Left renal cortex interstitium (tissue), 4 donors: ENCODE measurements at places on chromosomes 6 and 20. TPM values are rescaled to one million over a fixed set of nuclear protein-coding genes. Genes with fewer than 3 reads are reported as not detected.

The POU5F1 gene
- 1.8 TPM for polyA plus RNA-seq

The LKAAEAR1 gene
- 0.29 TPM for polyA plus RNA-seq

The CCM2L gene
- 7.3 TPM for polyA plus RNA-seq

GRCh38 chr20:59183751-59184150 is 20.1 kb downstream of the ZNF831 start:
- no peak for DNase-seq

- DNase-seq, result no peak
Observed at GRCh38 chr6:149969635-149970034, 5.9 kb downstream of the ULBP1 start.

- DNase-seq, result no peak
Observed at GRCh38 chr20:63701051-63701328, 4.5 kb downstream of the TNFRSF6B start.

- no peak for DNase-seq
Observed at GRCh38 chr6:160005861-160006540, 37.1 kb downstream of the IGF2R start.

- no peak for DNase-seq
Observed at GRCh38 chr20:50887576-50887975, 43.7 kb downstream of the ADNP start.

DNA sequence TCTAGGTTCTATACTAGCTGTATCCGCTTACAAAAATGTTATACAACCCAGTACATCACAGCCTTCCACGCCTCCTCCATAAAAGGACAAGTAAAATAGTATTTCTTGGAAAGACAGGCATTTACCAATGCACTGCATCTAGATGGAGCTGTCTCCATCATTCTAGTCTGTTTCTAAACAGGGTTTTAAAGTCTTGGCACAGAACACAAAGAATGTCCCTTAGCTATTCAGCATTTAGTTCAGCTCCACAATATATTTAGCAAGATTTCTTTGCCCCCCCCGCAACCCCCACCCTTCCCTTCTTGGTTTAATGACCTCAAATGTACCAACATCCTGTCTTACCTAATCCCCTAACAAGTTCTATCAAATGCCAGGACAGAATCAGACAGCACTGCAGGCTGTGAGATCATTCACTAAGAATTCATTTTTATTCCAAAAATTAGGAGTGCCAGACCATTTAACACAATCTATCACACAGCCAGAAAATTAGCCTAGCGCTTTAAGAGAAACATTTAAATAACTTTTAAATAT is 198.6 kb downstream of the BACH2 start:
- DNase-seq, result peak; percentile 21

GRCh38 chr6:84769306-84769705 is 4.9 kb upstream of the TBX18 start:
- DNase-seq, result no peak
